Umbilical cord (tissue), 2 donors: ENCODE measurements at places on chromosomes 3 and 15. TPM values are rescaled to one million over a fixed set of nuclear protein-coding genes. Genes with fewer than 3 reads are reported as not detected.

Gene THBS1
- 1,162 TPM for total RNA-seq

Gene GPR149
- total RNA-seq: 1.7 TPM

Gene SLC35G2
- 20.9 TPM for total RNA-seq

- peak; percentile 20 for DNase-seq
These were observed 28.3 kb upstream of the ALDH1L1 start for GRCh38 chr3:126208606-126209256.

DNA sequence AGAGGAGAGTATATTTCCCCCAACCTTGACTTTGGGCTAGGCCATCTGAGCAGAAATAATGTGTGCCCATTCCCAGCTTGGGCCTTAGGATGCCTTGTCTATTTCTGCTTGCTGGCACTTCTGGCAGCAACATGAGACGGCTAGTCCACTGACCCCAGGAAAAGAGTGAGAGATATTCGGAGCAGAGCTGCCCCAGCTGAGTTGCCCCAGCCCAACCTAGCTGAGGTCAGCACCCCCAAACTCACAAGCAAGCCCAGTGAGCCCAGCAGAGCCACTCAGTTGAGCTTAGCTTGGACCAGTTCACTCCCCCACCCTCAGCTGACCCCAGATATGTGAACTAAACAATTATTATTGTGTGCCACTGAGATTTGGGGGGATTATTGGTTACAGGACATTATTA is 20.2 kb downstream of the ITGA11 start:
- DNase-seq: no peak

DNA sequence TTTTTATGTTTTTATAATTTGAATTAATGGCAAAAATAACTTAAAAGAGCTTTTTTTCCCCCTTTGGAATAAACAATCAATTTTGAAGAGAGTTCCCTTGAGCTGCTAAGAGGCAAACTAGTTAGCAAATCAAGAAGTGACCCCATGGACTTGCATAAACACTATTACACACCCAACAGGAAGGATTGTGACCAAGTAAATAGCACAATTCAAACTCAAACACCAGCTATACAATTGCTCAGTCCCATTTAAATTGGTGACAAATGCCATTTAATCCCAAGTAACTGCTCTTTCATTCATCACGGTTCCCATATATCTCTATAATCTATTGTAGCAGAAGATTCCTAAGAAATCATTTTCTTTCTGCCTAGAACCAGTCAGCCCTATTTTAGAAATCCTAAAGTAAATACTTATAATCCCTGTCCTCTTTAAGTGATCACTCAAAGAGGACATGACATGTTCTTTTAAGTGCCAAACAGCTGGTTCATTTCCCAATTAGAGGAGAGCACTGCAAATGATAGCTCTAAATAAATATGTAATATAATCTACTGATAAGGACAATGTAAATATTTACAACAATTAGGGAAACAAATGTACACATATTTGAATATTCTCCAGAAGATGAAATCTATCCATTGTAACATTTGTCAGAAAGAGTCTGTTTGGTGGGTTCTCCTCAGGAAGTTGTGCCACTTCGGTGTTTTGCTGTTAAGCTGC is 137.8 kb upstream of the ADAMTS9 start:
- DNase-seq: no peak

DNA sequence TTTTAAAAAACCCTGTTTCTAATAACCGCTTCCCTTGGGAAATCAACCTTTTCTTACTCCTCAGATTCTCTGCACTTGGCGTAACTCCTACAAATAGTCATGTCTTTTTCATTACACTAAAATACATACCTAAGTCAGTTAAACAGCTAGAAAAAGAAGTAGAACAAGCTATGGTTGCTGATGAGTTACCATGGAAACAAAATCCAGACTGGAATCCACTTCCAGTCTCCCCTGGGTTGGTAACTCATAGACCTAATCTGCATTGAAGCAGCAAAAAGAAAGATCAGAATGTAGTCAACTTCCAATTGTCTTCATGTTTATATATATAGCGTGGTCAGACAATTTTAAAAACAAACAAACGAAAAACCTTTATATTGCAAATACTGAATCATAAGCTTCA is 260.8 kb upstream of the LRRN1 start:
- DNase-seq: no peak

DNA sequence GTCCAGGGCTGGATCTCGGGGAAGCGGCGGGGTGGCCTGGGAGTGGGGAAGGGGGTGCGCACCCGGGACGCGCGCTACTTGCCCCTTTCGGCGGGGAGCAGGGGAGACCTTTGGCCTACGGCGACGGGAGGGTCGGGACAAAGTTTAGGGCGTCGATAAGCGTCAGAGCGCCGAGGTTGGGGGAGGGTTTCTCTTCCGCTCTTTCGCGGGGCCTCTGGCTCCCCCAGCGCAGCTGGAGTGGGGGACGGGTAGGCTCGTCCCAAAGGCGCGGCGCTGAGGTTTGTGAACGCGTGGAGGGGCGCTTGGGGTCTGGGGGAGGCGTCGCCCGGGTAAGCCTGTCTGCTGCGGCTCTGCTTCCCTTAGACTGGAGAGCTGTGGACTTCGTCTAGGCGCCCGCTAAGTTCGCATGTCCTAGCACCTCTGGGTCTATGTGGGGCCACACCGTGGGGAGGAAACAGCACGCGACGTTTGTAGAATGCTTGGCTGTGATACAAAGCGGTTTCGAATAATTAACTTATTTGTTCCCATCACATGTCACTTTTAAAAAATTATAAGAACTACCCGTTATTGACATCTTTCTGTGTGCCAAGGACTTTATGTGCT is 527 bp downstream of the B2M start:
- DNase-seq: peak; percentile 53
